Progenitor cell of endocrine pancreas (in vitro differentiated cells): ENCODE measurements at places on chromosomes 11 and 22.
A peak's percentile ranks its signal among the peaks of the same experiment; 100 is the strongest.

DNA sequence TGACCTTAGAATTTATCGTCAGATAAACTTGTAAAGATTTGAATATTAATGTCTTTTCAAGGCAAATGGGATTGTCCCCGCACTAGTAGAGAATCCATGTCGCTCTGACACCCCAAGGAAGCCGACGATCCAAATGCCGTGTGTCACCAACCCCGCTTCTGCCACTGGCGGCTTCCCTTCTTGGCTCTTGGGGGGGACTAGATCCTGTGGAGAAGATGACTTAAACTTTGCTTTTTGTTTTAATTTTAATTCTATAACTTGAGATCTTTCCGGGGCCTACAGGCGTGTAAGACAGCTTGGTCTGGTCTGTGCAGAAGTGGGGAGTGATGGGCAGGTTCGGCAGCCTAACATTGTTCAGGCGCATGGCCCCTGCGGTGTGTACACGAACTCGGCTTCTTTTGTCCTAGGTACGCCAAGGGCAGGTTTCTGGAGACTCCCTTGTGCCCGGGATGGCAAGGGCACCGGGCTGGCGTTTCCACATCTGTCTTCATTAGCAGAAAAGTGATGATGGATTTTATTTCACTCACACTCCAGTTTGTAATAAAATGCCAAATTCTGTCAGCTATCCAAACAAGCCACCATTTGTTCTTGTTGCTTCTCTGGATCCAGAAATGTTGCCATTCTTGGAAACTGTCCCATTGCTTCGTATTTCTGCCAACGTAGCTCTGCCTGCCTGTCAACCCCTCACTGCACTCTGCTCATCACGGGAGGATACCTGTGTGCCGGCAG, 6.7 kb downstream of the YDJC start:
- no peak for DNase-seq

- no peak for DNase-seq
These were observed 86.5 kb downstream of the TRPC6 start for GRCh38 chr11:101497291-101497690.

- no peak for DNase-seq
These were observed 4.8 kb upstream of the ELFN2 start for GRCh38 chr22:37431801-37432707.

DNA sequence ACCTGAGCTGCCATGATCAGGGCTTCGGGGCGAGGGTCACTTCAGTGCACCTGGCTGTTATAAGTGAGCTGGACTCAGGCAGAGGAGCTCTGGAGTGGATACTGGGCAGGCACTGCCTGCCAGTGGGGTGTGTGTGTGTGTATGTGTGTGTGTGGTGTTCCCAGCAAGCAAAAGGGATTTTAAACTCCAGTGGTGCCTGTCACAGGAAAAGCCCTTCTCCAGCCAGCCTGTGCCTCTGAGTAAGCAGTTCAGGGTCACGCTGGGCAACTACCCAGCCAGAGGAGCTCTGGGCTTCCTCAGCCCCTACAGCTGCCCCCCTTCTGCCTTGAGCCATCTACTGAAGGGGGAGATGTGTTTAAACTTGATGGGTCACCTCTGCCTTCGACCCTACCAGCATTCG, 109.0 kb downstream of the OSBP2 start:
- no peak for DNase-seq

DNA sequence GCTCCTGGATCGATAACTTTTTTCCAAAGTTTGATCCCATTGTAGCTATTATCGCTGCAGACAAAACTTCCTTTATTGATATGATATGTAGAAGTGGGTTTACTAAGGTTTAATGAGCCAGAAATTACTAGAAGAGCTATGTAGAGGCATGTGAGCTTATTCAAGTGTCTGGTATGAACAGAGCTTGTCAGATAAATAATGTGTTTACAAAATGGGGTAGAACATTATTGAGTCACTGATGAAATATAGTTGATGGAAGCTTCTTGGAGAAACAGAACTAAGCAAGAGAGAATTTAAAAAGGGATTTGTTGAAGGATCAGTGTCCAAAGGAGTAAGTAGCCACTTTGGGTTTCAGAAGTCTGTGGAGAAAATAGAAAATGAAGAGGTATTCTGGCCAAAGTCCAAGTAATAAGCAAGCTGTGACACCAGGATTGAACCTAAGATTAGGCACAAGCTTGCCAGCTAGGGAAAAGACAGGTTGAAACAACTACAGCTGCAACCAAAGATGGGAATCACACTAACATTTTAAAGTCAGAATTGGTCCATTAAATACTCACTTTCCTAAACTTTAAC, 104.3 kb downstream of the MAML2 start:
- DNase-seq: no peak

DNA sequence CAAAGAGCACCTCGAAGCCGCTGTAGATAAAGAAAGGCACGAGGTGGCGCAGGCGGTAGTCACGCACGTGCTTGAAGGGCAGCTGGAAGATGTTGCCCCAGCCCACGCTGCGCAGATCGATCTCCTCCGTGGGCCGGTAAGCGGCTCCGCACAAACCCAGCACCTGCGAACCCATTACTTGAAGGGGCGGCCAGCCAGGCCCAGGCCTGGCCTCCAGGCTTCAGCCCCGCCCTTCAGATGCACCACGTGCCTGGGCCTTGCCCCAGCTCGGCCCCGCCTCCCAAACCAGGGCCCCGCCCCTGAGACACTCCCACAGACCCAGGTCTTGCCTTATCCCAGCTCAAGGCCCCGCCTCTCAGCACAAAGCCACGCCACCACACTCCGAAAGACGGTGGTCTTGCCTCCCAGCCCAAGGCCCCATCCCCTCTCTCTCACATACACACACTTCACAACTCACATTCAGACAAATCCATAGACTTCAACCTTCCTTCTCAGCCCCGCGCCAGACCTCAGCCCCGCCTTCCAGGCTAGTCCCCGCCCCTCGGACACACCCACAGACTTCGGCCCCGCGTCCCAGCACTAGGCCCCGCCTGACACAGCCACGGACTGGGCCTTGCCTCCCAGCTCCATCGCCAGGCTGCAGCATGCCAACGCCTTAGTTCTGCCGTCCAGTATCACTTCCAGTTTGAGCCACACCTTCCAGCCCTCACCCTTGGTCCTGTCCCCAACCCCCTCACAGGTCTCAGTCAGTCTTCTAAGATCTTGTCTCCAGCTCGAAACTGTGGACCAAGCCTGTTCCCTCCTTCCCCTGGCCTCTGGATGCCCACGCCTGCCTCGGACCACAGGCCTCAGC, 7.0 kb downstream of the UNC93B1 start:
- DNase-seq: no peak

DNA sequence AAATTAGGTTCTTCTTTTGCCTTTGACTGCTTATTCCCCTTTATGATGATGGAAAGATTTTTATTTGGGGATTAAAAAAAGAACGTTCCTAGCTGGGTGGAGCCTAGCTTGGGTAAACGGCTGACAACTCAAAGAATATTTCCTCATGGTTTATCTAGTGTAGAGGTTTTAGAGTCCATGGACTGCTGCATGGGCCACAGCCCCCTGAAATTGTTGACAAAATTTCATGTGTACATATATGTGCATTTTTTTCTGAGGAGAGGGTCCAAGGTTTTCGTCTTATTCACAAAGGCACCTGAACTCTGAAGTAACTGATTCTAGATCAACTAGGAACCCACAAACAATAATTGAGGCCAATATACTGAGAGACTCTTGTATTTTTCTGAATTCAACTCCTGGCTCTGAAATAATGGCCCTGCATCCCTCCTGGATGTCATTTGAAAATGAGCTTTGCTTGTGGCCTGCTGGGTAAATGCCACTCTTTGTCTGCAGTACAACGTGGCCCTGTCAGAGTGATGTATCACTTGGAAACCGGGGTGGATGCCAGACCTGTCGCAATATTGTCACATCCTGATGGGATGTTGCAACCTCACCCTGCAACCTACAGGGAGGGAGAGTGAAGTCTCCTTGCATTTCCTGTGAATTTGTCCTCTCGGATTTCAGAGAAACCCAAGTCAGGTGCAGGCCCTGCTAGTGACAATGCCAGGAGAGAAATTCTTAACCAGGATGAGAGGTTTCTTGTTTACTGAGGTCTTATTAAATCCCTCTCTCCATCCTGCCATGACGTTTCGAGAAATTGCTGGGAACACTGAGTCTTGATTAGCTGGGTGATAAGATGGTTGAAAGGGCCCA, 33.8 kb downstream of the EHF start:
- no peak for DNase-seq

GRCh38 chr22:39723463-39723862, 152.9 kb downstream of the CACNA1I start:
- DNase-seq: no peak

- no peak for DNase-seq
These were observed 598.2 kb upstream of the ANO3 start for GRCh38 chr11:25733777-25734176.

- DNase-seq: no peak
These were observed 98.0 kb downstream of the SHANK2 start for GRCh38 chr11:71154261-71154805.

DNA sequence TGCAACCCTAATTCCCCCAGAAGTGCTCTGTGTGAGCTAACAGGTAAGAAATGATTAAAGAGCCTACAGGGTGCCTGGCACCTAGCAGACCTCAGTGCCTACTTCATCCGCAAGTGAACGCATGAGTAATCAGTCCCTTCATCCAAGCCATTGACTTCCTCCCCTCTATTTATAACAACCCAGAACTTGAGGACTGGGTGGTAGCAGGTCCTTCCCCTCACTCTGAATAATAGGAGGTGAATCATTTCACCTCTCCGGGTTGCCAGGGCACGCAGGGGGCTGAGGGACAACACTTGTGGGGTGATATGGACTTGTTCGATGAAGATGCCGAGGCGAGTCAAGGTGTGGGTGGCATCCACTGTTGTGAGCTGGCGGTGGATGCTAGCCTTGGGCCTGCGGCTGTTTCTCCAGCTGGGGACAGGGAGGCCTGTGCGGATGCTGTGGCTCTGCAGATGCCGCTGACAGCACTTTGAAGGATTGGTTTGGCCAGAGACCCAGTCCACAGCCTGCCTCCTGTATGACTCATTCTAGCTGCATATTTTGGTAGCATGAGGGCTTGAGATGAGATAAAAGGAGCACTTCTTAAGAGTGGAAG, 11.7 kb upstream of the SORL1-AS1 start:
- DNase-seq: no peak

- no peak for DNase-seq
These were observed 82.5 kb downstream of the TSPAN18 start for GRCh38 chr11:44809283-44809682.

GRCh38 chr11:64456509-64457320, 97.8 kb downstream of the RPS6KA4 start:
- DNase-seq: no peak

DNA sequence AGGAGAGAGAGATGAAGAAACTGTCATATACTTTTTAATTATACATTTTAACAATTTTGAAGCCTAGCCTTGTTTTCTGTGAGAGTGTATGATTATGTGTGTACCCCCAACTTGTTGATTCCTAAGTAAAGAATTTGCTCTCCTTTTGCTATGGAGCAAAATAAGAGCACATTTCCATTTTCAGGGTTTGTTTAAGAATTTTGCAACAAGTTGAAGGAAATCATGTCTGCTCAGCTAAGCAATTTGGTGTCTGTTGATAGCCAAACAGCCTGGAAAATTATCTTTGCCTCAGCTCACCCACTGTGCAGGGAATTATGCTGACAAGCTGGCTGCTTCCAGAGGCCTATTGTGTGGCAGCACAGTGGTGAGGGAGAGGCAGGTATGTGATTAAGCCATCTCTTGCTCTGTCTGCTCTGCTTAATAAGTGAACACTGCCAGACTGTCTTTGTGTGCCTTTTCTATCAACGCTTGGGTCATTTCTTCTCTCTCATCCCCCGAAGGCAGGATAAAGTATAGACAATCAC, 135.1 kb upstream of the TTC12 start:
- no peak for DNase-seq

- DNase-seq: no peak
These were observed 13.7 kb upstream of the SCGB2A2 start for GRCh38 chr11:62256281-62256680.

DNA sequence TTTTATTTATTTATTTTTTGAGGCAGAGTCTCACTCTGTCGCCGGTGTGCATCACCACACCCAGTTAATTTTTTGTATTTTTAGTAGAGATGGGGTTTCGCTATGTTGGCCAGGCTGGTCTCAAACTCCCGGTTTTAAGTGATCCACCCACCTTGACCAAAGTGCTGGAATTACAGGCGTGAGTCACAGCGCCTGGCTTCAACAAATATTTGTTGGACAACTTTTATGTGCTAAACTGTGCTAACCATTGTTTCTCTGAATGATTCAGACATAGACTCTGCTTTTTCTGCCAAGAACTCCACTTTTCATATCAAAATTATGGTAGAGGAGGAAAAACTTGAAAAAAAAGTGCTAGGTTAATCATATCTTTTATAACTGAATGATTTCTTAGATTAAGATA, 36.3 kb downstream of the MMP7 start:
- no peak for DNase-seq

DNA sequence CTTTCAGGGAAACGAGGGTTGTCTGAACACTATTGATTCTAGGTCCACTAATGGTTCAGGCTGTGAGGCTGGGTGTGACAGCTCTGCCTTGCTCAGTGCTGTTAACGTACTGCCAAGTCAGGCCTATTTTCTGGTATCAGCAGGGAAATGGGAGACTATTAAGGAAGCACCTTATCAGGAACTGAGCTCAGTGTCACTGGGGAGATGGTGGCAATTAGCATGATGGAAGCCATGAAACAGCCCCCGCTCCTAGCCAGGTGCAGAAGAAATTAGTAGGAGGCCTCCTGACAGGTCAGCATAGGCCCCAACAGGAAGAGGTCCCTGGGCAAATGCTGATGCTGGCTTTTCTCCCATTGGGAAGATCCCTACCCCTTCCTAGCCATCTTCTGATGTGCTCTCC, 42.6 kb upstream of the LMO2 start:
- DNase-seq: no peak

GRCh38 chr11:67264877-67265632, 1.2 kb upstream of the GRK2 start:
- no peak for DNase-seq

GRCh38 chr11:12019337-12019736, 10.9 kb upstream of the DKK3 start:
- DNase-seq: peak; percentile 15

GRCh38 chr22:27997538-27997937, 78.5 kb upstream of the PITPNB start:
- DNase-seq: no peak

DNA sequence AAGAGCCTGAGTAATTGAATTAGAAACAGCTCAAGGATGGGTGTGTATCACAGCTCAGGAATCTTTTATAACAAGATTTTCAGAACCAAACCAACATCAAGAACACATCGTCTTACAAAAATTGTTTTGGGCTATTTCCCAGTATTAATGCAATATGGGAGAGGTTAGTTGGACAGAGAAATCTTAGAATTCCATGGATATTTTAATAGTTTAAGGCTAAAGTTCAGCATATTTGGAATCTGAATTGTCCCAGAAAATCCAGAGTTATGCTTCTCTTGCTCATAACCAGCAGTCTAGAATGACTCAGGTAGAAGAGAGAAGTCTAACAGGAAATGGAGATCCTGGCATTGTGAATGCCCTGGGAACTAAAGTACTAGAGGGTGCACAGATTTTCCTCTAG, 74.6 kb downstream of the ADM start:
- DNase-seq: no peak
